ENCODE measurements at places on chromosomes 11 and 22.
A peak's percentile ranks its signal among the peaks of the same experiment; 100 is the strongest.

DNA sequence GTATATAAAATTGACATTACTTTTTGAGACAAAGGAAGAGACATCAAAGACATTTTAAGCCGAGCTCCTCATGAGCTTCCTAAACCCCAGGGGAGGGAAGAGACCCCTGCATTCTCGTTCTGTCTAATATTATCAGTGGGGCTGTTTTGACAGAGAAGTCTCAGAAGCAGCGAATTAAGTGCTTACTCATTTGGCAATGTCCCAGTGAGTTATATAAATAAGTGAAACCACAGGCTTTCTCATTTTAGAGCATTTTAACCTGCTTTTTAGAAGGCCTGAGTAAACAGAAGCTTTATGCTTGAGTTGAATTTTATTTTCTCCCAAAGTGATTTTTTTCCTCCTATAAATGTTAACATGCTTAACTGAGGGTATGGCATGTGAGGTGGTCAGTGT, 23.2 kb upstream of the C1QTNF4 start:
- DNase-seq = no peak

DNA sequence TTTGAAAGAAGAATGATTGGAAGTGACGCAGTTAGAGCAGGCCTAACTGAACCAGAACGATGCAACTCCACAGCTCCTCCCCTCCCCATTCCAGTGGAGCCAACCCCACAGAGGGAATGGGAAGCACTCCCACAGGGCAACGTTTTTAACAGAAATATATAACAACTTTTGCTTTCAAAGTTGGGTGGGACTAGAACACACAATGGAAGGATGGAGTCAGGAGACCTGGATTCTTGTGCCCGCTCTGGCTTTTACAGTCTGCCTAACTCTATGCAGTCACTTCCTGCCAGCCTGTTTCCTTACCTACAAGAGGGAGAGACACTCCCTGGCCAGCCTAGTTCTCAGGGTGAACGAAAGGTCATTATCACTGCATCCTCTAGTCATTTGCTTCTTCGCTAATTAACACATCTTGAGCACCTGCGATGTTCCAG, 75.5 kb downstream of the PACSIN2 start:
- no peak for DNase-seq

DNA sequence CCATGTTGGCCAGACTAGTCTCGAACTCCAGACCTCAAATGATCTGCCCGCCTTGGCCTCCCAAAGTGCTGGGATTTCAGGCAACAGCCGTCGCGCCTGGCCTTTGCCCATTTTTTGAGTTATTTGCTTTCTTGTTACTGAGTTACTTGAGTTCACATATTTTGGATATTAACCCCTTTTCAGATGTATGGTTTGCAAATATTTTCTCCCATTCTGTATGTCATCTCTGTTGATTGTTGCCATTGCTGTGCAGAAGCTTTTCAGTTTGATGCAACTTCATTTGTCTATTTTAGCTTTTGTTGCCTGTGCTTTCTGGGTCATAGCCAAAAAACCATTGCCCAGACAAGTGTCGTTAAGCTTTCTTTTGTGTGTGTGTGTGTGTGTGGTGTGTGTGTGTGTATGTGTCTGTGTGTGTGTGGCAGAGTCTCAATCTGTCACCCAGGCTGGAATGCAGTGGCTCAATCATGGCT, 6.8 kb downstream of the TSGA10IP start:
- no peak for DNase-seq

DNA sequence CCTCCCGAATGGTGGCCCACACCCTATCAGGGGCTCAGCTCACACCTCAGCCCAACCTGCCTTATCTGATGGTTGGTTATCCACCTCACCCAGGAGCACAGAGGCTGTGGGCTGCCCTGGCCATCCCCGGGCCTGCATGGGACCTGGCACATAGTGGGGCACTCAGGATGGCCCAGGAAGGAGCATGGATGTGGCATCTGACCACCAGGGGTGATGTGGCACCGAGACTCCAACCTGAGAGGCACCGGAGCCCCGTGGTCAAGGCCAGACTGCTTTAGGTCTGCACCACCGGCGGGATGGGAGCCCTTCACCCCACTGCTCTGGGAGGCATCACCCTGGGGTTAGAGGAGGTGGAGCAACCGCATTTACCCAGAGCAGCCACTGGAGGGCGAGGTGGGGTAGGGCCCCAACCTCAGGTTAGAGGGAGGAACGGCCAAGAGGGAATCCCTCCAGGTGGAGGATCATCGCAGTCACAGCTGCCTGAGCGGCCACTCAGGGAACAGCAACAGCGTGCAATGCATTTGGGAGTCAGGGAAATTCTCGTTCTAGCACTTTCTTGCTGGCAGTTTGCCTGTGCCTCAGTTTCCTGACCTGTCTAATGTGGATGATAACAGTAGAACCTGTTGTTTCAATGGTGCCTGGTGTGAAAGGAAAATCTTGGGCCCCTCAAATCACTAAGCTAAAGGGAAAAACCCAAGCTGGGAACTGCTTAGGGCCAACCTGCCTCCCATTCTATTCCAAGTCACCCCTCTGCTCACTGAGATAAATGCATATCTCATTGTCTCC, 52.9 kb upstream of the CARS1 start:
- DNase-seq = peak; percentile 37

DNA sequence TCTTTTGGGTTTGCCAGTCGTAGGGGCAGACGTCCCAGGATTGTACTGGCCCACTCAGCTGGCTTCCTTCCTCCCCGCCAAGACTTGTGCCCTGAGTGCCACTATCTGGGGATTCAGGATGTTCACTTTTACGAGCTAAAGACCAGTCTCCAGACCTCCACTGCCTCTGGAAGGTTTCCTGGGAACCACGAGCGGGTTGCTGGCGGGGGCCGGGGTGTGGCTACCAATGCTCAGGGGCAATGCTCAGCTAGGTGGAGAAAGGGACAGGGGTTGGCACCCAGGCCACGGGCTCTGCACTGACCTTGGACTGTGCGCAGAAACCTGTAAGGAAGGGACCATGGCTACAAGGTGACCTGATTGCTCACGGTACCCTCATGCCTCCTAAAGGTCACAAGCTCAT, 2.2 kb downstream of the NEFH start:
- no peak for DNase-seq

GRCh38 chr11:62721994-62722393, 5.3 kb downstream of the HNRNPUL2 start:
- no peak for DNase-seq

DNA sequence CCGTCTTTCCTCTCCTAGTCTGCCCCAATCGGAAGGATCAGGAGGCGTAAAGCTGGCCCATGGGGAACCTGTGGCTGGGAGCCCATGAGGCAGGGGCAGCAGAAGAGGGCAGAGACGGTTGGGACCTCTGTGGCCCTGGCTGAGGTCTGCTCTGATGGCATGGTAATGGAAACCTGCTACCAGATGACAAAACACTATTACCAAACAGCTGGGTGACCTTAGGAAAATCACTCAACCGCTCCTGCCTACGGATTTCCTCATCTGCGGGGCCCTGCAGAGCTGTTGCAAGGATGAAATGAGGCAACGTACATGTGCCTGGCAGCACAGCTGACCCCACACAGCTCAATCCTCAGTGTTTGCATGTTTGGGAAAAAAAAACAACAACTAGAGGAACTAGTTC, 4.6 kb downstream of the AP5B1 start:
- DNase-seq = no peak

Measured in stimulated activated CD4-positive, alpha-beta T cell treated with anti-CD3 and anti-CD28 coated beads, Interleukin-15, amount 100 ng/mL, for 48 hours (primary cell).